ENCODE measurements at places on chromosomes 6 and 20. TPM values are rescaled to one million over a fixed set of nuclear protein-coding genes. Genes with fewer than 3 reads are reported as not detected.

Gene NOTCH4
- 0.51 TPM for total RNA-seq

Gene PANK2
- total RNA-seq = 49.3 TPM

Gene MAFB
- total RNA-seq = not detected

Gene CCDC28A
- total RNA-seq = 18.8 TPM

Gene MUC21
- total RNA-seq = not detected

Gene LGSN
- 0.05 TPM for total RNA-seq

Gene ATP6V1G2
- 1.4 TPM for total RNA-seq

Gene LY6G5C
- total RNA-seq = 1.4 TPM

Gene DCDC2
- total RNA-seq = 0.31 TPM

Gene CALHM6
- total RNA-seq = 4.4 TPM

Gene SLPI
- not detected for total RNA-seq

Data from activated CD4-positive, alpha-beta memory T cell treated with anti-CD3 and anti-CD28 coated beads for 36 hours (primary cell).